ENCODE measurements at places on chromosomes 1 and 21. TPM values are rescaled to one million over a fixed set of nuclear protein-coding genes. Genes with fewer than 3 reads are reported as not detected.

DNA sequence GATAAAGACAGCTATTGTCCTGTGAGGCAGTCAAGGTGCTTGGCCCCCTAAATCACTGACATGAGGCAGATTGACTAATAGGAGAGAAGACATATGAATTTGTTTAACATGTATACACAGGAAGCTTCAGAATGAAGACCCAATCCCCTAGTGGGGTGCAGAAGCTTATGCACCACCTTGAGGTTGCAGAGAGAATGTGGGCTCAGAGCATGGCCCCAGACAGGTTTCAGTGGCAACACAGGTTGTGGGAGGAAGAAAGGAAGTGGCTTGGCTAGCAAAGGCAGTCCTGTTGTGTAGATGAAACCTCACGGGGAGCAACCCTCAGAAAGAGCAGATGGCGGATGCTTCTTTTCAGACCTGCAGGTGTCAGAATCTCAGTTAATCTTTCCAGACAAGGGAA, 37.0 kb upstream of the PARP1 start:
- no peak for DNase-seq

DNA sequence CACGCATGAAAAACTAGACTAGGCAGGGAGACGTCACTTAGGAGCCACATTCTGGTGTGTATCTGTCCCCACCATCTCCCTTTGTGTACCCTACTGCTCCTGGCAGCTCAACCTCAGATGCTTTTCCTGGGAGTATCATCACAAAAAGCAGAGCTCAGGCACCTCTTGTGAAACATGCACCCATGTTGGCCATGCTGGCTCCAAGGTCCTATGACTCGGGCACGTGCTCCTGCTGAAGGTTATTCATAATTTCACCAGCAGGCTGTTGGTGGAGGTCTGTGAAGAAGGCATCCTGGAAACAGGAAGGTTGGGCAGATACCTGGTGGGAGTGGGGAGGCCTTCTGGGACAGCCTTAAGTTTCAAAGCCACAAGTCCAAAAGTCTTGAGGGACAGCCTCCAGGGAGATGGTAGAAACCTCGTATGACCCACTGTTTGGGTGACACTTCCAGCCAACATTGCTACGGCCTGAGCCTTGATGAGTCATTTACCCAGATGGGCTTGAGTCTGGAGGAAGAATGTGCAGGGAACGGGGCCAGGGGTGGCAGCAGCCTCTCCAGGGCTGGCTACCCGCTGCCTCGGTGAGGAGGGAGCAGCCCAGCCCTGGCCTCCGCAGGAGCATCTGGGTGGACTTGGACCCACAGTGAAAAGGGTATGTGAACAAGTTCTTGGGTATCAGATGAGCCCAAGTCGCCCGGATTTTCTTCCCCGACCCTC, 75.8 kb downstream of the PGBD5 start:
- no peak for DNase-seq

GRCh38 chr21:42332557-42333317, 17.5 kb upstream of the TFF3 start:
- DNase-seq = no peak

DNA sequence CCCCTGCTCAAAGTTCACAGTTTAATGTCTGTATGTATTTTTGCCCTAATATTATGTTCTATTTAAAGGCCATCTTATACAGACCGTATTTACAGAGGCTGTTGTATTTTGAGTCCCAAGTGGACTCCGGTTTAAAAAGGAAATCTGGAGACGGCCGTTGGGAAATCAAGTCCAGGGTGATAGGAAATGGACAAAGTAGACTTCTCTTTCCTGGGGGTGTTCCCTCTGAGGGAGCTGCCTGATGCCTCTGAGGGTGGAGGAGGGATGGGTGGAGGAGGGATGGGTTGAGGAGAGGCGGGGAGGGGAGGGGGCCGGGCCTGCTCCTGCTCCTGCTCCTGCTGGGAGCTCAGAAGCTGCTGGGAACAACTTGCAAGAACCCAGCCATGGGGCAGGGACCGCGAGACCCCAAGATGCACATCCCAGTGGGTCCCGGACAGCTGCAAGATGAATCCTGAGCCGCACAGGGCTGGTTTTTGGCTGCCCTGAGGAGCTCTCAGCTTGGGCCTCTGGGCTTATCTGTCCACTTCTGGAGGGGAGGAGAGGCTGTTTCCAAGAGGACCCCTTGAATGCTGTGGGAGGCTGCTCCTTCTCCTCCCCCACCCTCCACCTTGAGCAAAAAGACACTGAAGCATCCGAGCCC, 12.0 kb upstream of the ACTL8 start:
- peak; percentile 56 for DNase-seq

- DNase-seq = no peak
These were observed 28.4 kb upstream of the TMEM52 start for GRCh38 chr1:1947493-1947892.

DNA sequence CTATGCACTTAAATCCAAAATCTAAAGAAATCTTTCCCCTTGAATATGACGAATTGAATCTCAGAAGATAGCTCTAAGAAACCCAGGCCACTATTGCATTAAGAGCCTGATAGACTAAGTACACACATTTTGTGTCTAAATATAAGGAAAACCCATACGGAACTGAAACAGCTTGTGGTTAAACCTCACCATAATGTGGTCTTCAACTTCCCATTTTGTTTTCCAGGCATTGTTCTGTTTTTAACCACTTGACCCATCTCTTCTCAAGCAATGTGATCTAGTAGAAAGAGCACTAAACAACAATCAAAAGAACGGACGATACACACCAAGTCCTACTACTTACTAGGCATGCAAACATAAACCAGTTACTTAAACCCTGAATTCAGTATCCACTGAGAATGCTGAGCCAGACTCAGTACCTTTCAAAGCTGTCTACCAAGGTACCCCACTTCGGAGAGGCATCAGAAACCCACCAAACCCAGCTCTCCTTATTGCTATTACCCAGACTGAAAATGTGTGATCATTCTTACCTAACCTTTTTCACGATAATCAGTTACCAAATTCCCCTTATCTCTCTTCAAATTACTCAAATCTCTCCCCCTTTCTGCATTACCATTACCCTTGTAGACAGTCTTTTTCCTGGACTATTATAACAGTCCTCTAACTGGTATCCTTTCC, 12.8 kb downstream of the OTUD7B start:
- no peak for DNase-seq

- DNase-seq = peak; percentile 86
These were observed 16.5 kb upstream of the AGTRAP start for GRCh38 chr1:11719313-11720032.

DNA sequence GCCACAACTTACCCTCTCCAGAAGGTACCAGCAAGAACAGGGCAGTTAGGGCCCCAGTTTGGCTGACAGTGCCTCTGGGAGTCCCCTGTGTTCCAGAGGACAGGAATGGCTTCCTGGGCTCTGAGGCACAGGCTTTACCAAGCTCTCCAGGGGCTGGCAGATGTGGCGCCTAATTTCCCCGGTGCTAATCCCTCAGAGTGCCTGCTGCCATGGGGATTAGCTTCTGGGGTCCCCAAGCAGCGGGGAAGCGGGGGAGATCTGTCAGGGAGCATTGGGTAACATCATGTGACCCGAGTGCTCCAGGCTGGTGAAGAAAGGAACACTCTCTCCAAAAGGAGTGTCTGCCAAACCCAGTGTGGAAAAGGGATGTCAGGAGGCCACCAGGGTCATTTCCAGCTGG, at the start of gene LACTBL1:
LACTBL1 (minus strand) TSS at position 107 of the 400 bp plus-strand sequence. CDS start 550 bp downstream, outside the sequence.
- no peak for DNase-seq

Gene KCNH1
- polyA plus RNA-seq = 0.47 TPM

GRCh38 chr1:151733126-151733525, 11.8 kb downstream of the RIIAD1 start:
- DNase-seq = no peak

DNA sequence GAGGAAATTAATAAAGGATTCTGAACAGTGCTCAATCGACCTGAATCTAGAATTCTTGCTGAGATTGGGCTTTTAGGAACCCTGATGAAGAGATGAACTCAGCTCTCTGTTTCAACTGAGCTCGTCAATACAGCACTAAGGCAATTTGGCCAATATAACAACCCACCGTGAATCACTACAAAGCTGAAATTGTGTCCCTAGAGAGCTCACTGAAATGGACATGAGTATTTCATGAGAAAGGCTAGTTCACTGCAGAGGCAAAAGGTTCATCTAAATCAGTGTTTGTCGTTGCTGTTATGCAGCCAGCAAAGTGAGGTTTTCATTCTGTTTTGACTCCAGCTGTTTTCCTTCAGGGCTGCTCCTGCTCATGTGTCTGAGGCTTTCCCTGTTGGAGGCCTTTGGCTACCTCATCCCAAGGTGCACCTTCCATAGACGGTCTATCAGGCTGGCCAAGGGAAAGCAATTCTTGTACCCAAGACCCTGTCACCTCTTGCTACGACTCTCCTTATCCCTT, 83.5 kb downstream of the URB2 start:
- DNase-seq = no peak

Gene TNFSF18
- polyA plus RNA-seq = 0.17 TPM

GRCh38 chr1:176177764-176178163, 29.3 kb downstream of the COP1 start:
- no peak for DNase-seq

- DNase-seq = no peak
These were observed 54.3 kb upstream of the TRAPPC10 start for GRCh38 chr21:43957611-43958362.

DNA sequence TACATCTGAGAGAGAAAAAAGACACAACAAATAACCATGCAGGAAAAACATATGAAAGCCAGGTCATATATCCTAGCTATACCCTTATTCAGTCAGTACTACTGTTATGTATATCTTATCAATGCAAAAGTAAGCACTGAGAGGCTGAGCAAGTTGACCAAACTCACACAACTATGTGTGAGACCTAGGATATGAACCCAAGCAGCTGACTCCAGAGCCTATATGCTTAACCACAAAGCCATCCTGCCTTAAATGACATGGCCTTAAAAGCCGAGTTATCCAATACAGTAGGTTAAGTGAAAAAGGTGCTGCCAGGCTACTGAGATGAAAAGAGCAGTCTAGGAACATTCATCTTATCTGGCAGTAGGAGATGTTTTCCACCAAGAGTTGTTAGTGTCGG, 151.6 kb downstream of the RERE start:
- DNase-seq = no peak

Gene SPATA17
- 1.9 TPM for polyA plus RNA-seq

GRCh38 chr1:6259491-6260362, 1.2 kb downstream of the GPR153 start:
- no peak for DNase-seq

Gene ELAVL4
- 0.12 TPM for polyA plus RNA-seq

Gene FAM177B
- polyA plus RNA-seq = 0.46 TPM

DNA sequence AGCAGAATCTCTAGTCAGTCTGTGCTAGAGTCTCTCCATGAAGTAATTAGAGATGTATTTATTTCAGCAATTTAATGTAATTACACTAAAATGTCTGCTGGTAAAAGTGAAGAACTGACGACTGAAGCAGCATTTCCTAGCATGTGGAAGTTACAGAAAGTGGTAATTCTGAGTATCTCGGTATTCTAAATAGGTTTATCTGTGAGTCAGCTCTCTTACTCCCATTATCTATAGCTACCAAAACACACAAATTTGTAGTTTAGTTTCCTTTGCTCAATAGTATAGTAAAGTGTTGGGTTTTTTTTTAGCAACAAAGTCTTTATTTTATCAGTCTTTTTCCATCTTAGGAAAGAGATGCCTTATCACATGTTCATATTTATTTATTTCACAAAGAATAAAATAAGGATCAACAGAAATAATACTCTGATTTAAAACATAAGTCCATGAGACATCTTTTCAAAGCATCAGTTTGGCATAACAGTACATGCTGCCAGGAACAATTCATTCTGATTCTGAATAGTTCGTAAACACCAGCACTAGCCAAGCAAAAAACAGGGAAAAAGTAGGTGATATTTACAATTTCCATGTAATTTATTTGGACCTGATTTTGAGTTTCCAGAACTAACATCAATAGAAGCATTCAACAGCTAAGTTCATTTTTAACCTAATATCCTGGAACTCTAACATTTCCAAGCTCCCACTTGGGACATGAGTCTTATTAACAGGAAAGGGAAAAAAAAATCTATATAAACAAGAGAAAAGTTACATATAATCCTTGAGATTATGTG, 76.3 kb downstream of the KCNT2 start:
- peak; percentile 46 for DNase-seq

DNA sequence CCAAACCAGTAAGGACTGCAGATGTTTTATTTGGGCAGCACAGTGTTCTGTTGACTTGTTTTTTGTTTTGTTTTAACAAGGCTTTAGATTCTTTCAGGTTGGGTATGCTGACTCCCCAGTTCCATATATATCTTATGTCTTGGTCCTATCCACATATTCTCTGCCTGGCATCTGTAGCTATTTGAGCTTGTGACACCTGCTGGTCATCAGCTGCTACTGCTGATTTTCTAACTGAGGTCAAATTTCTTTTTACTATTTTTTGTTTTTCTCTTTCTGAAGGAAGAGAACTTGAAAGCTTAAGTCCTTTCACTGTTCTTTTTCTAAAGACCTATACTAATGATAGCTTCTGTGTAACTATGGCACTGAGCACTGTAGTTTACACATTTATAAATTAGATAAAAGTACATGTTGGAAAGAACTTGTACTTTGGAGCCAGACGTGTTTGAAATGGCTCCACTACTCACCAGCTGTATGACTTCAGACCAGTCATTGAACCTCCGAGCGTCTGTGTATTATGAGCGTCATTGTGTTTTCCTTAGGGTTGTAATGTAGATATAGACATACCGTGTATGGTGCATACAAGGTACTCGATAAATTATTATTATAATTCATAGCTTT, 109.4 kb downstream of the NRDC start:
- DNase-seq = peak; percentile 44

- no peak for DNase-seq
These were observed 13.9 kb upstream of the FYB2 start for GRCh38 chr1:56833088-56833487.
